ENCODE measurements at places on chromosomes 6 and 20.

DNA sequence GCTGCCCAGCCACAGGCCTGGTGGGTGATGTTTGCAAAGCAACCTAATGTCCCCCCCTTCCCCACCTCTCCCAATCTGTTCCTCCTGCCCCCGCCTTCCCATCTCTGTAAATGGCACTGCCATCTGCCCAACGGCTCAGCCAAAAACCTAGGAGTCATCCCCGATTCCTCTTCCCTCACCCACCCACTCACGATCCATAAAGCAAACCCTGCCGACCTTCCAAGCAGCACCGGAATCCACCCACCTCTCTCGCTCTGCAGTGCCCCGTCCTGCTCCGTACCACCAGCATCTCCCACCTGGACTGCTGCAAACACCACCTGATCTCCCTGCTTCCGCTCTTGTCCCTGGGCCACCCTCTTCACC, 37.6 kb downstream of the SULF2 start:
- DNase-seq, result no peak

GRCh38 chr6:131776985-131777384, 30.8 kb upstream of the ENPP1 start:
- DNase-seq, result no peak

GRCh38 chr6:107491138-107491609, 1.3 kb downstream of the SOBP start:
- DNase-seq, result no peak

DNA sequence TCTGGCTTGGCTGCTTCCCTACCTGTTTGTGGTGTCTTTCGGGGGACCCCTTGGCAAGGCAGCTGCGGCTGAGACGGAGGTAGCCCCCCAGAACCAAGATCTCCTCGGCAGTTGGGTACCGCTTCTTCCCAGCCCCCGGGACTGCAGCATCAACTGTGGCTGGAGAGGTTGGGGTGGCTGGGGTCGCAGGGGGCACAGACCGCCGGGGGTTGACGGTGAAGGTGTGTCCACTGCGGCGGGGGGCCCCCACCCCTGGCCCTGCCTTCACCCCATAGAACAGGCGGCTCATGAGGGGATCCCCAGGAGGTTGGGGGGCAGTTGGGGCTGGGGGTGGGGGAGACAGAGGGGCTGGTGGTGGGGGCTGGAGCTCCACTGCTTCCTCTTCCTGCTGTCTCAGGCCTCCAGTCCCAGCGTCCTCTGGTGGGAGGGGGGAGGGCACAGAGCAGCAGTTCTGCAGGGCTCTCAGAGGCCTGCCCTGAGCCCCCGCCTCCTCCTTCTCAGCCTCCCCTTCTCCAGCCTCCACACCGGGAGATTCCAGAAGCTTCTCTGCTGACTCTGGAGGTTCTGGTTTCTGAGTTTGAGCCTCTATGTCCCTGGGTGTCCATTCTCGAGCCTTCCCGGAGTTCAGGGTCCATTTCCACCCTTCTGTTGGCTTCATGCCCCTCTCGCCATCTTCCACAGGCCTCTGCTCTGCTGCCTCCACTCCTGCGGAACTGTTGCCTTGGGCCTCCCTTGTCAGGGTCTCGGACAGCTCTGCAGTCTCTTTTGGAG, 1.9 kb downstream of the PPP1R18 start:
- DNase-seq, result no peak
